Left kidney (tissue), 8 donors: ENCODE measurements at places on chromosomes 12 and 14.

DNA sequence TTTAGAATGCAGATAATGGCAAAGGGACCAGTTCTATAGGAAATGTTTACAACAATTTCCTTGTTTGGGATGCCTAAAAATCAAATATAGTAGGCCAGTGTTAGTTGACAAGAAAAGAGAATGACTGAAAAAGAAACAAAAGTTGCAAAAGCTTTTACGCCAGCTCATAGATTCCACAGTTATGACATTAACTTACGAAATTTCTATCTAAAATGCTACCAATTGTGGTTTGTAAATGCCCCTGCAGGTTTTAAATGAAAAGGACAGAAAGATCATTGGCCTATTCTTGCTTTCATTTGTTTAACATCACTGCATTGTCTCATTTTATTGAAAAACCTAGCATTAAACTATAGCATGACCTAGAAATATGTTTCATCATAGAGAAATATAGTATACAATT lies 345.8 kb downstream of the CCDC91 start:
- DNase-seq, result no peak

DNA sequence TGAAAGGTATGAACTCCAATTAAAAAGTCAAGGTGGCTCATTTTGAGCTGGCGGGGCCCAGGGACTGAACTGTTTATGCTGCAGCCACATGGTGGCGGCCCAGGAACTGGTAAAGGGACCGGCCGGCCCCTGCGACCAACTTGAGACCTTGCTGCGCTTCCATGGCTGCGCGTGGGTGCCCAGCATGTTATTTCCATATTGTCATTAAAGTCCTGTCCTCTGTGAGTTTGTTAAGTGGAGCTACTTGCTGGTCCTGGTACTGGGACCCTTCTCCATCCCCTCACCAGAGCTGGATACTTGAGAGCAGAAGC lies 62.3 kb downstream of the BEGAIN start:
- DNase-seq, result no peak

- DNase-seq, result no peak
These were observed 50.3 kb downstream of the MON2 start for GRCh38 chr12:62516927-62517326.

DNA sequence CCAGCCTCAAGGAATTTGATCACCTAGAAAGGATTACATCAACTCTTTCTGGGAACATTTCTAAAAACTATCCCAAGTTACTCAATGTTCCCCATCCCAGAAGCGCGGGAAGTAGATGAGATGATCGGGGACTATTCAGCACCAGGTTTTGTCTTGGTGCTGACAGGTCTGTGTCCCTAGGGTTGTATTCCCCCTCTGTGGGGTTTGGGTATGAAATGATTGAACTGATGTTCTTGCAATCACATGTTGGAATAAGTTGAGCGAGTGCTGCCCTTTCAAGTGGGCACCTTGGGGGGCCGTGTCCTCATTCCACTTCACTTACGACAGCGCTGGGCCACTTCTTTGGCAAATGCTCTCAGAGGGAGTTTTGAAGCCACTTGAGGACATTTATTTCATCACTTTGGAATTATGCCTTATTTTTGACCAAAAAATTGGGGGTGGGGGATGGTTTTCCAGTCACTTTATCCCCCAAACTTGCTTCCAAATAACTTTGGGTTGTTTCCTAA lies 69.8 kb downstream of the RFX4 start:
- no peak for DNase-seq

GRCh38 chr14:99240627-99241324 lies 31.2 kb downstream of the BCL11B start:
- no peak for DNase-seq

- DNase-seq, result no peak
These were observed 104.4 kb upstream of the PARP11 start for GRCh38 chr12:3977621-3978020.

- no peak for DNase-seq
These were observed 825.5 kb downstream of the BCL11B start for GRCh38 chr14:98446508-98446907.

GRCh38 chr12:110613071-110613770 lies 708 bp upstream of the TCTN1 start:
- no peak for DNase-seq

DNA sequence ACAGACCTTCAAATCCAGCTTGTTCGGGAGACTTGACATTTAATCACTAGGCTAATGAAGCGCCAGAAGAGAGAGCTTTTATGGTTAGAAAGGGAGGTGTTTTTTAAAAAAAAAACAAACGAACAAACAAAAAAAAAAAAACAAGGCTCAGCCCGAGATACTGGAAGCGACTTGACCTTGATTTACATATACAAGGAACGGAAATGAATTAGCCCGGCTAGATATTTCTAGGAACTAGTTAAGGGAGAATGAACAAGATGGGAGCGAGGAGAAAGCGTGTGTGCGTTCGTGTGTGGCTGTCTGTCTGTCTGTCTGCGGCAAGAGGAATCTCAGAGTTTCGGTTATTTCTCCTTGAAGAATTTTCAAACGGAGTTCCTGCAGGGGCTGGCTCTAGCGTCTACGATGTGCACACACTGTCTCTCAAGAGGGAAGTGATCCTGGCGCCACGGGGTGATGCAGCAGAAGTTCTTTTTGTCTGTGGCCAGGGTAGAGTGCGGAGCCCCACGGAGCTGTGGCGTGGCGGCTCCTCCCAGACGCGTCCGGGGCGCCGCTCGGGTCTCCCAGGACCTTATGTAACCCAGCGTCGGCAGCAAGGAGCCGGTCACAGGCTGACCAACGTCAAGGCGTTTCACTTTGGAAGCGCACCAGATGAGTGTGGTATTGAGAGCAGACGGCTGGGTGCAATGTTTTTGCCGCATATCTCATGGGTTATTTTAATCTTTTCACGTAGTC lies 18.8 kb downstream of the SOCS2 start:
- DNase-seq, result peak; percentile 59

- no peak for DNase-seq
These were observed 79.5 kb downstream of the SINHCAF start for GRCh38 chr12:31246470-31246850.
